ENCODE measurements at places on chromosomes 12 and 14. TPM values are rescaled to one million over a fixed set of nuclear protein-coding genes. Genes with fewer than 3 reads are reported as not detected.

Gene NOVA1
- polyA plus RNA-seq, result 2.7 TPM

Gene CBLN3
- polyA plus RNA-seq, result 7.8 TPM

DNA sequence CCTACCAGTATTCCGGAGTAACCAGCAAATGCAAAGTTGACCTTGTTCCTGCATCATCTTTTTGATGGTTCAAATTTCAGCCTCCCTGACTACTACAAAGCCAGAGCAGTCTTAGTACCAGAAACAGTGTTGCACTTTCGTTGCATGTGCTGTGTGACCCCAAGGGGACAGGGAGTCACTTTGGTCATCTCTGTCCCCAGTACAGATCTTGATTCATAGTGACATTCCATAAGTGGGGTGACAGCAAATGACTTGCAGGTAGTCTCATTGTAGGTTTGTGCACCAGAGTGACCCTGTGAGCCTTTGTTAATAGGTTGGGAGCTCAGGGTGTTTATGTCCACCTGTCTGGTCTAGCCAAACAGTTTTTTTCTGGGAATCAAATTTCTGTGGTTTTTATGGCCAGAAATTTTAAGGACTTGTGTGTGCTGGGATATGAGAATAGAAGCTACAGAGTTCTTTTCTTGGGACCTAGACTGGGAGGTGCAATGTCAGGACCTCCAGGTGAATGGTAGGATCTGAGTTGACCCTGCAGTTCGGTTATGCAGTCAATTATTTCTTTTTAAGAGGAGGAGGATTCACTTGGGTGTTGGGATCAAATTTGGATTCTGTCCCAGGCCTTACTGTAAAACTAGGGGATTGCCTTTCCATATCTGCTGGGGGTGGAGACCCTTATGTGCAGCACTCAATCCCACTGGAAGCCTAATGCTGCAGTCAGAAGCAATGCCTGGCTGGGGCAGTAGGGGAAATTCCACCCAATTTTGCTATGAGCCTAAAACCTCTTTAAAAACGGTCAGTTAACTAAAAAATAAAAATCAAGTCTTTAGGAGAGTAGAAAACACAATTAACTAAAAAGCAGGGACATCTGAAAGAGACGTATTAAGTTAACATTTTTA is 10.1 kb downstream of the EIF5 start:
- DNase-seq, result no peak
- no peaks in the 10 kb centered on the region for H3K27me3 ChIP-seq
- H3K4me1 ChIP-seq, result no peaks in the 10 kb centered on the region

- H3K36me3 ChIP-seq, result no peaks in the 10 kb centered on the region
- no peak overlapping the region for H3K27ac ChIP-seq
- no peaks in the 10 kb centered on the region for H3K4me1 ChIP-seq
- no peak for DNase-seq
- no peak overlapping the region for H3K4me3 ChIP-seq
Observed at GRCh38 chr12:130111965-130112496, 50.2 kb upstream of the FZD10 start.

Gene ARHGEF40
- 19.9 TPM for polyA plus RNA-seq

DNA sequence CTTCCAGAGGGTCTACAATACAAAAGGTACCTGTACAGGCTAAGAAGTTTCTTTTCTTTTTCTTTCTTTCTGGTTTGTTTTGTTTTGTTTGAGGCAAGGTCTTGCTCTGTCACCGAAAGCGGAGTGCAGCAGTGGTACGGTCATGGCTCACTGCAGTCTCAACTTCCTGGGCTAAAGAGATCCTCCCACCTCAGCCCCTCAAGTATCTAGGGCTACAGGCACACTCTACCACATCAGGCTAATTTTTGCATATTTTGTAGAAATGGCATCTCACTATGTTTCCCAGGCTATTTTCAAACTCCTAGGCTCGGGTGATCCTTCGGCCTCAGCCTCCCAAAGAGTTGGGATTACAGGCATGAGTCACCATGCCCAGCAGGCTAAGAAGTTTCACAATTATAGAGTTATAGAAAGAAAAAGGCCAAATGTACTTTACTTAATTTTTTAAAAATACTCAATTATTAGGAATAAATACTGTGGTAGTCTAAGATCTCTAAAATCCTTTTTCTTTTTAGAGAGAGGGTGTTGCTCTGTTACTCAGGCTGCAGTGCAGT is 3.0 kb upstream of the PIGH start:
- no peak for DNase-seq
- no peaks in the 10 kb centered on the region for H3K36me3 ChIP-seq
- peaks cover 6% of the 10 kb centered on the region for H3K4me1 ChIP-seq
- peaks cover 10% of the 10 kb centered on the region for H3K27me3 ChIP-seq
- H3K27ac ChIP-seq, result no peak overlapping the region
- H3K4me3 ChIP-seq, result no peak overlapping the region

Data from endothelial cell of umbilical vein (primary cell).